Memory B cell (primary cell): ENCODE measurements at places on chromosomes 2 and 18.

DNA sequence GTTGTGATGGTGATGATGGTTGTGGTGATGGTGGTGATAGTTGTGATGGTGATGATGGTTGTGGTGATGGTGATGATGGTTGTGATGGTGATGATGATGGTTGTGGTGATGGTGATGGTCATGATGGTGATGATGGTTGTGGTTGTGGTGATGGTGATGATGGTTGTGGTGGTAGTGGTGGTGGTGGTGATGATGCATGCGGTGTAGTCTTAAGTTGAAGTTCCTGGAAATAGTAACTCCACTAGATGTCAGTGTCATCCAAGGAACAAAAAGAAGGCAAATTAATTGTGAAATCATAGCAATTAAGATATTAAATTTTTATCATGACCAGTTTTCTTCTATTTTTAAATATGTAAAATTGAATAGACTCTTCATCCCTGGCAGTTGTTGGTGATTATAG, 309.2 kb downstream of the AGAP1 start:
- DNase-seq, result no peak

- no peak for DNase-seq
Observed at GRCh38 chr2:215540658-215541057, 104.8 kb upstream of the FN1 start.

DNA sequence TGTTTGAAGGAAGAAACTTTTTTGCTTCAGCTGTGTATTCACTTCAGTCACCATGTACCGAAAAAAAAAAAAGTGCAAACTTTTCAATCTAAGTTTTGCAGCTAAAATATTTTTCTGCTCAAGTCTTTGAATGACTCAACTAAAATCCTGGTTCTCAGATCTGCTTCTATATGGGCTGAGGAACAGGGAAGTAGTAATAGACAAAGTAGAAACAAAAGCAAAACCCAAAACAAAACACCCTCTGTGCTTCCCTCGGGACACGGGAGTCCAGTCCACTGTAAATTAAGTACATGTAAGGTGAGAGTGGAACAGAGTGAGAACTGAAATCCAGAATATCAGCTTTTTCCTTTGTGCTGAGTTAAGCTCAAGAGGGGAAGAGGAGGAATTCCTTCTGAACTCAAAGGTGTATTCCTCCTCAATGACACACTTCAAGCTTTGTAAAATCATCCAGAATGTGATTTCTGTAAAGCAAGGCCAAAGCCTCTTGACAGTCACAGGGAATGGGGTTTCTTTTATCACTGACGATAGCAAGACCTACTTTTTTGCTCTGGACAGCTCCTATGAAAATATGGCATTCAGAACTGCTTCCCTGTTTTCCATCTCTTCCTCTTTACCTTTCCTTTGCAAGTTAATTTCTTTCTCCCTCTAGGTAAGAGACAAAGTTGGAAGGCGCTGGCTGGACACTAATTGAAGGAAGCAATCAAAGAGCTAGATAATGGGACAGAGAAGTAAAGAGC, 433.5 kb upstream of the MMADHC start:
- no peak for DNase-seq

DNA sequence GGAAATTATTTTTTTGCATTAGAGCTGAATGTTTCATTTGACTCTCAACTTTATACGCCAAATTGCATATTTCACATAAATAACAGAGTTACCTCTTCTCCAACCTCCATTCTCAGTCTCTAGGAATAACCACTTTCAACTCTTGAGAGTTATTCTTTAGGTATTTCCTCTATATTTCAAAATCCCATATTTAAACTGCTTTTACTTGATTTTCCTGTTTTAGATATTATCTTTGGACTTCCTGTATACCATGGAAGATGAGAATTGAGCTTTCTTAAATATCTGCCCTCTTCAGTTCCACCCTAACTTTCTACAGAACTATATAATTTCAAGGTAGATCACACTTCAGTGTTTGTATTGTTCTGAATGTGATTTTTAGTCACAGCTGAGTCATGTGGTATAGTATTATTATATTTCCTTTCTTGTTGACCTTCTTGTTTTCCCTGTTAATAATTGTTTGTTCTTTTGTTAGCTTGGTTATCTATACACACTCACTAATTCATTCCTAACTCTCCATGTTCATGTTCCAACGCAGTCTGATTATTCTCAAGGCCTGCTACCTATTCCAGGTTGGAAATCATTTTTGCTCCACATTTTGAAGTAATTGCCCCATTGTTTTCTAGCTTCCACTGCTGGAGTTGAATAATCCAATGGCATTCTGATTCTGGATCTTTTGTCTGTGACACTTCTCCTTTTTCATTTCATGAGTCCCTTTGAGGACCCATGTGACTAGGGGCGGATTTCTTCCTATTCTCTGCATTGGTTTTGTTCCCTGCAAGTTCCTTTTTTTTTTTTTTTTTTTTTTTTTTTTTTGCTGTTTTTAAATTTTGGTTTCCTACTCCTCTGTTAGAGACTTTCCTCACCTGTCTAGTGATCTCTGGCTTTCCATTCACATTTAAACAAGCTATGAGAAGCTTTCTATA, 156.8 kb upstream of the RBMS1 start:
- no peak for DNase-seq

DNA sequence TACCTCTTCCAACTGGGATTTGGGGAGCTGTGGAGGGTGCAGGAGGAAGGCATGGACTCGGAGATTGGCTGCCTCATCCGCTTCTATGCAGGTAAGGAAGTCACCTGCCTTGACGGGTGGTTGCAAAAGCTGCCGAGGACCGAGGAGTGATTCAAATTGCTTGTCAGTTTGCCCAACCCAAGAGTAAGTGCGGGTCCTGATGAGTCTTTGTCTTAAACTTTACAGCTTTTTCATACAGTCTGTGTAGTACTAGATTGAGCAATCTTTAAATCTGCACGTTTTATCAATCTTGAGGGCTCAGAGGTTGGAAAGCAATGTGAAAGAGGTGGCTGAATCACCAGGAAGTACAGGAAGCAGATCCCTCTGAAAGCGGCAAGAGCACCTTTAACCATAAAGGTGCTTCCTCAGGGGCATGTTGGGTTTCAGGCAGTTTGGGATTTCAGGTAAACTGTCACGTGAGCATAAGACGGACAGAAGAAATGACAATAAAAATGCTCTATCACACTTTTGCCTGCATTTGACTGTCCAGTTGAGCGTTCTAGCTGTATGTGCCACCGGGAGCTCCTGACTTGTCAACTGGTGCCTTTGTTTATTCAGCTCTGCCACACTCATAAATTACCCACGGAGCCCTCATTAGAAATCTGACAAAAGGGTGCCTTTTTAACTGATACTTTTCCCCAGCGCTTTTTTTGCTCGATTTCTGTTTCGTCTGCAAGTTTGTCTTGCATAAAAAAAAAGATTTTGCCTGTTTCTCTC, 2.0 kb downstream of the PHLPP1 start:
- DNase-seq, result no peak

- no peak for DNase-seq
Observed at GRCh38 chr2:174784316-174784715, 20.0 kb upstream of the CHRNA1 start.

- DNase-seq, result no peak
Observed at GRCh38 chr2:82853299-82853698, 1605.8 kb downstream of the SUCLG1 start.

- no peak for DNase-seq
Observed at GRCh38 chr2:179691235-179691634, 170.2 kb downstream of the ZNF385B start.

GRCh38 chr18:13428319-13428718, 209.8 kb downstream of the LDLRAD4 start:
- DNase-seq, result no peak

DNA sequence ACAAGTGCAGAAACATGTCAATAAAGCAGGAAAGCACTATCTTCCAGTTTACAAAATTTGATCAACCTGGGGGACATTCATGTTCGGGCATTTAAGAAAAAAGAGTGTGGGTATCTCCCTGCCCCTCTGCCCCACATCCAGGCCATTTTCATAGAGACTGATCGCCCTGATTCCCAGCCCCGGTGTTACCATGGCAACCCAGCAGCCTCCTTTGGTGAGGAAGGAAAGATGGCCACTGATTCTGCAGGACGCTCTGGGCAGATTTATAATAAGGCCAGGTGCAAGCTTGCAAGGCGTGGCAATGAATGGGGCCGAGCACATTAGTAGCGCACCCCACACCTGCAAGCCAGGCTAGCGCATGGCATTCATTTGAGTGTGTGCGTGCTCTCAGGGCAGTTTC, 36.7 kb upstream of the ARL4C start:
- no peak for DNase-seq

GRCh38 chr2:219250049-219250781, 2.8 kb upstream of the TUBA4B start:
- DNase-seq, result no peak

GRCh38 chr18:63817441-63818051, 42.3 kb downstream of the SERPINB7 start:
- DNase-seq, result no peak

DNA sequence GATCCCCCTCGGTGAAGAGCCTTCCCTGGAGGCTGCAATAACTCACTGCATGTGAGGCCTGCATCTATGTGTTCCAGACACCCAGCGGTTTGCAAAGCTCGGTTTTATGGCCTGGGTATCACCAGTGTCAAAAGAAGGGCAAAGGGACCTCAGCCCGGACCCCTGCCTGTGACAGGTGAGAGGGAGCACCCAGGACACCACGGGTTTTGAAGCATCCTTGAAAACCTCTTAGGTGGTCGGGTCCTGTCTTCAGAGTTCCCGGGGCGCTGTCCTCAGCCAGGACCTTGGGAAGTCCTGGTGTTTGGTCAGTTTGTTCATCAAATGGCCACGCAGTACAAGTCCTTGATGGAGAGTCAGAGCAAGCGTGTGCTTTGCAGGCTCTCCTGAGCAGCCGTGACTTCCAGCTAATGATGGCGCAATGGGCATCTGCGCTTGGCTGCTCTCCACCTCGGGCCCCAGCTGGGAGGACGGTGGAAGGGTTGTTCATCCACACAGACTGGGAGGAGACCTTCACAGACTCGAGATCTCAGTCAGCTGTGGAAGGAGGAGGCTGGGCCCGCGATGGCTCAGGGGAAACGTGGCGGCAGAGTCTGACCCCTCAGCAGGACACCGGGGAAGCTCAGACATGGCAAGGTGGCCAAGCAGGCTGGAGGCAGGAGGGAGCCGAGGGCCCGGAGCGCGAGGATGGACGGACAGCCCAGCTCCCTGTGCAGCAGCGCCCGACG, 113.1 kb upstream of the GPC1 start:
- DNase-seq, result no peak

- no peak for DNase-seq
Observed at GRCh38 chr18:79802298-79802697, 4.6 kb downstream of the KCNG2 start.

DNA sequence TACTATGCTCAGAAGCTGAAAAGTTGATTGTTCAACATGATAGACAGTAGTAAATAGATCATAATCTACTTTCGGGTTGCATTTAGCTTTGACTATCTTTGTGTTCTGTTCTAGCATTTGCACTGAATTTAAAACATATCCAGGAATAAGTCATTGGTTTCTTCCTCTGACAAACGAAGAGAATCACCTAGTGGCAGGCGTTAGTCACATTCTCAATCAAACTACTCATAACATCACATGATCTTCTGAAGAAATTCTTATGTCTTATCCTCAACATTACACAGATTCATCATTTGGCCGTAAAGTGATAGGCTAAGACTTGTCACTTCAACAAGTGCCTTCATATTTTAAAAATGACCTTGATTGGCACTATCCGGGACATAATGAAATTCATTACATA, 63.6 kb upstream of the TTC21B start:
- DNase-seq, result no peak

DNA sequence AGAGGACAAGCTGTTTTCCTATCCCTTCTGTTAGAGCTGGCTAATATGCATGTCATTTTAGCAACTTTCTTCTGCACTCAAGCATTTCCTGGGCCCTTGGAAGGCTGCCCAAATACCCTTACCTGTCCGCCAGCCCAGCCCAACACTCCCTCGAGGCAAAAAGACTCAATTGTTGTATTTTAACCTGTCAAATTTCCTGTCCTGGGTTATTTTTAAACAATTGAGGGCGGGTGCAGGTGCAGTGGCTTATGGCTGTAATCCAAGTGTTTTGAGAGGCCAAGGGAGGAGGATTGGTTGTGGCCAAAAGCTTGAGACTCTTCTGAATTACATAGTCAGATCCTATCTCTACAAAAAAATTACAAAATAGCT, 125.0 kb upstream of the ARHGAP28 start:
- no peak for DNase-seq

DNA sequence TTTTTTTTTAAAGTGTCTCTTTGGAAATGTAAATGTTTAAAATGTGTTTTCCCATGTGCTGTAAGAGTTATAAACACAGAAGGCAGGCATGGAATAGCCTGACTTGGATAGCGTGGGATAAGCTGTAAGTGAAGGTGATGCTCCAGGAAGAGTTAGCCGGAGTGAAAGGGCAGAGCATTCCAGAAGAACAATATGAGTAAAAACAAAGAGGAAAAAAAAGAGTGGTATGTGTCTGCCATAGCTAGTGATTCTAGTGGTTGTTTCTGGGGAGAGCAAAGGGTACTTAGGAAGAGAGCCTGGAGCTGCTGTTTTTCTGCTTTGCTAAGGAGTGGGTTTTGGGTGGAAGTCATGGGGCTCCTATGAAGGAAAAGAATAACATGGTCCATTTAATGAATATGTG, 126.9 kb upstream of the DLGAP1 start:
- no peak for DNase-seq

GRCh38 chr18:39205565-39206195, 1640.1 kb upstream of the CELF4 start:
- no peak for DNase-seq

- peak; percentile 21 for DNase-seq
Observed at GRCh38 chr2:39228413-39229209, 15.2 kb downstream of the CDKL4 start.

DNA sequence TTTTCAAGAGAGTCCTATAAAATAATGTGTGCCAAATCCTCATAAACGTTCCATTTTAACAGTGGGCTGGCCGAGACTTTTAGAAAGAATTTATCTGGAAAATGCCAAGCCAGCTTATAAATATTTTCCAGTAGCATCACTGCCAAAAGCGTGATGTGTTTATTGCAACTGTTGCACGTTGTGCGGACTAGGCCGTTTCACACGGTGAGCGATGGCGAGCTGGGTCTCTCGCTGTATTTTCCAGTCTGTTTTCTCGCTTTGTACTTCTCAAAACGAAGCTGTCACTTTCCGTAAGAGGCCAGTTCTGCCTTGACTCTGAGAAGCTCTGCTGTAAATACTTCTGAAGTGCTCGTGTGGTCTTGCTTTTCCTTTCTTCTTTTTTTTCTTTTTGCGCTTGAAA, 65.0 kb upstream of the ZNF236 start:
- no peak for DNase-seq

DNA sequence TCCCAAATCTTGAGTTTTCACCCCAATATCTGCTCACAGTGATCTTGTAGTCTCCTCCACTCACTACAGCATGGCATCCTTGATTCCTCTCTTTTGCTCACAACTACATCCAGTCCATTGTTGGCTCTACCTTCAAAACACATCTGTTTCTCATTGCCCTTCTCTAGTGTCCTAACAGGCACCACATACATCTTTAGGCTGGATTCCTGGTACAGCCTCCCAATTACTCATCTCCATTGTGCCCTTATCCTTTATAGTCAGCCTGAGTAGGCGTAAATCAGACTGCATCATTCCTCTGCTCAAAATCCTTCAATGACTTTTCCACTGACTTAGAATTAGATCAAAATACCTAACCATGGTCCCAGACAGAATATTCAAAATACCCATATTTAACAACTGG, 10.7 kb upstream of the TAF1B start:
- DNase-seq, result no peak

- DNase-seq, result no peak
Observed at GRCh38 chr2:161122772-161123530, 37.3 kb upstream of the TANK start.

- no peak for DNase-seq
Observed at GRCh38 chr2:204948024-204948763, 402.9 kb downstream of the PARD3B start.

- no peak for DNase-seq
Observed at GRCh38 chr18:73752546-73752945, 395.1 kb downstream of the FBXO15 start.
